ENCODE measurements at places on chromosomes 7 and 10. TPM values are rescaled to one million over a fixed set of nuclear protein-coding genes. Genes with fewer than 3 reads are reported as not detected.

Gene HOXA4
- 0.51 TPM for total RNA-seq

Gene COX15
- total RNA-seq, result 26.3 TPM

Gene KIAA1549
- total RNA-seq, result 3.3 TPM

GRCh38 chr10:99125879-99126278 lies 109.8 kb downstream of the HPSE2 start:
- no peak for DNase-seq

- DNase-seq, result no peak
Measured at GRCh38 chr7:83514977-83515376, 134.0 kb downstream of the SEMA3E start.

DNA sequence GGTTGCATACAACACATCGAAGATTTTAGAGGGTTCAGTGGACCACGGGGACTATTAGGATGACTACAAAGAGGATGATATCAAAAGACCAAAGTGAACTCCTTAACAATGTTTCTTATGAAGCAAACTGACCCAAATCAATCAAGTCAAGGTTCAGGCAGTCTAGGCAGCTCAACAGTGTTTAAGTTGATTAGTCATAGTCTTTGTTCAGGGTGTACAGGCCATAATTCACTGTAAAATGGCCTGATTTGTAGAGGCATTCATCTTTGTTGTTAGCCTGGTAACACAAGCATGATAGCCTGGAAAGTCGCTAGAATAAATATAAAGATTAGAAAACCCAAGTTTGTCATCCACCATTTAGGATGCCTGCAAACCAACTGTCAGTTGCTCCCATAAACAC lies 32.6 kb downstream of the ANTXRL start:
- no peak for DNase-seq

DNA sequence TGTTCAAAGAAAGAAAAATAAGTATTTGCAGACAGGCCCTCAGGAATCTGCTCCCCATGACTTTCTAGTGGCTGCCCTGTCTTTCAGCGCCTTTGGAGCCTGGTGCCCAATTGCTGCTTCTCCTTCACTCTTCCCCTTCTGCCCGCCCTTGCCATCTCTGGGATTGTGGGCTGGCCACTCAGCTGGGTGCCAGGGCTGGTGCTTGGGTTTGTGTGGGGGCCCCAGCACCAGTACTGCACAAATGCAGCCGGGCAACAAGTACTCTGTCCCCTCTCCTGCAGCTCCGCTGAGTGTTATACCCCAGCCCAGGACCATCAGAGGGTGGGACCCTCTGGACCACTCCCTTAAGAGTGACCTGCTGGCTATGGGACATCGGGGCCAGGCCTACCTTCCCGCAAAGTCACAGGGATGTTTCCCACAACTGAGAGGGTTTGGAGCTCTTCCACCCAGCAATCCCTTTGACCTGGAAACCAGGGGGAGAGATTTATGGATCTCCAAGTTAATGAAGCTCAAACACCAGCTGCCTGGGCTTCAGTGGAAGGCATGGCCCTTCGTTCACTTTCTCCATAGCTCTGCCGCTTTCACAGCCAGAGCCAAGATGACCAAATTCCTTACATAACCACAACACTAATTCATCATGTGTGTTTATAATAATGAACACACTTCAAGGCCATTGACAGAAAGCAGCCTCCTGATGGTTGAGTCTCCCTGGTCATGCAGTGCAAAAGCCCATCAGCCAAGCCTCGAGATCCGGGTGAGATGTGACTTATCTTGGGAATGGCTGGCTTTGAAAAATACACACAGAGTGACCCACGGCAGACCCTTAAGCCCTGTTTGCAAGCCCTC lies 313.9 kb upstream of the ZNF32 start:
- no peak for DNase-seq

All from dermis microvascular lymphatic vessel endothelial cell (primary cell).